ENCODE measurements at places on chromosomes 16 and 17. TPM values are rescaled to one million over a fixed set of nuclear protein-coding genes. Genes with fewer than 3 reads are reported as not detected.
A peak's percentile ranks its signal among the peaks of the same experiment; 100 is the strongest.

- H3K4me1 ChIP-seq: no peaks in the 10 kb centered on the region
- H3K27ac ChIP-seq: no peak overlapping the region
- H3K27me3 ChIP-seq: no peaks in the 10 kb centered on the region
- no peak overlapping the region for H3K4me3 ChIP-seq
- no peaks in the 10 kb centered on the region for H3K36me3 ChIP-seq
These were observed 319.8 kb upstream of the GOT2 start for GRCh38 chr16:59053911-59054310.

DNA sequence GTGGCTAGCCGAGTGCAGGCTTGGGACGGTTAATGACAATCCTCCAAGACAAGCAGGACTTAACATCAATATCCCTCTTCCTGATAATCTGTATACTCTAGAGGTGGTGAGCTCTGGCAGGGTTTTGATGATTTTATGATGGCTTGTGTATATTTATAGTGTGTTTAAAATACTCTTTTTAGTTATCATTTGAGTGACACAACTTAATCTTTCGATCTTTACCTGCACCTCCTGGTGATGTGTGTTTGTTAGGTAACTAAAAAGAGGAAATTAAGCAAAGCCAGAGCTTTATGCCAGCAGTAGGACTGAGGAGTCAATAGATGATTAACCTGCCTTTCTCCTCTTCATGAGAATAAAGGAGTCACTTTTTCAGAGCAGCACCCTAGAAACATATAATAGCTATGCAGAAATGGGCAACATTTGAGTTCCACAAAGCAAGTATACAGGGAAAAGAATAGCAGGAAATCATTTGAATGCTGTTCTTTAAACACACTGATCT lies 210.5 kb downstream of the IRX3 start:
- H3K4me3 ChIP-seq: no peak overlapping the region
- no peaks in the 10 kb centered on the region for H3K4me1 ChIP-seq
- DNase-seq: no peak
- no peak overlapping the region for H3K27ac ChIP-seq
- no peaks in the 10 kb centered on the region for H3K36me3 ChIP-seq

DNA sequence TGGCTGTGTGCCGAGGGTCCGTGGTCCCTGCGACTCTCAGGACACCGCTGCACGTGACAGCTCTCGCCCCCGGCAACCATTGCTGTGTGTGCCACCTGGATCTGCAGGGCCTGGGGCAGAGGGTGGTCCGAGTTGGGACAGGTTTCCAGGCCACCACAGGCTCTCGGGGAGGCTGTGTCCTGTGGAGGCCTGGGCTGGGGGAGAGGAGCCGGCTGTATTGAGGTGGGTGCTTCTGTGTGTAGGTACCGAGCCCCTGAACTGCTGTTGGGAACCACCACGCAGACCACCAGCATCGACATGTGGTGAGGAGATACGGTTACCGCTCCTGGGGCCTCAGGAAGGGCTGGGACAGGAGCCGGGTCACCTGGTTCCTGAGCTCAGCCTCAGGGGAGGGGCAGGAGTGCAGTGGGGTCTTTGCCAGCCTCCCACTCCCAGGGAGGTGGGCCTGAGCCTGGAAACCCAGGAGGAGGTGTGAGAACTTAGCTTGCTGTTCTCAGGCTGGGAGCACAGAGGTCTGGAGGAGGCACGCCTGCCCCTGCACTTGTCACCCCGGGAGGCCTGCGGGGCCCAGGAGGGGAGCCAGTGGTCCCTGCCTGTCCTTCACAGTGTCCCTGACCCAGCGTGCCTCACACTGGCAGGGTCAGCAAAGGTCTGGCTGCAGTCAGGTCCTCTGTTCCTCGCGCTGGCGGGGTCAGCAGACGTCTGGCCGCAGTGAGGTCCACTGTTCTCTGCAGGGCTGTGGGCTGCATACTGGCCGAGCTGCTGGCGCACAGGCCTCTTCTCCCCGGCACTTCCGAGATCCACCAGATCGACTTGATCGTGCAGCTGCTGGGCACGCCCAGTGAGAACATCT lies 7.3 kb downstream of the SPATA2L start:
- peaks cover 12% of the 10 kb centered on the region for H3K36me3 ChIP-seq
- H3K4me3 ChIP-seq: no peak overlapping the region
- peaks cover 17% of the 10 kb centered on the region for H3K4me1 ChIP-seq
- DNase-seq: no peak
- no peak overlapping the region for H3K27ac ChIP-seq
- no peaks in the 10 kb centered on the region for H3K27me3 ChIP-seq

DNA sequence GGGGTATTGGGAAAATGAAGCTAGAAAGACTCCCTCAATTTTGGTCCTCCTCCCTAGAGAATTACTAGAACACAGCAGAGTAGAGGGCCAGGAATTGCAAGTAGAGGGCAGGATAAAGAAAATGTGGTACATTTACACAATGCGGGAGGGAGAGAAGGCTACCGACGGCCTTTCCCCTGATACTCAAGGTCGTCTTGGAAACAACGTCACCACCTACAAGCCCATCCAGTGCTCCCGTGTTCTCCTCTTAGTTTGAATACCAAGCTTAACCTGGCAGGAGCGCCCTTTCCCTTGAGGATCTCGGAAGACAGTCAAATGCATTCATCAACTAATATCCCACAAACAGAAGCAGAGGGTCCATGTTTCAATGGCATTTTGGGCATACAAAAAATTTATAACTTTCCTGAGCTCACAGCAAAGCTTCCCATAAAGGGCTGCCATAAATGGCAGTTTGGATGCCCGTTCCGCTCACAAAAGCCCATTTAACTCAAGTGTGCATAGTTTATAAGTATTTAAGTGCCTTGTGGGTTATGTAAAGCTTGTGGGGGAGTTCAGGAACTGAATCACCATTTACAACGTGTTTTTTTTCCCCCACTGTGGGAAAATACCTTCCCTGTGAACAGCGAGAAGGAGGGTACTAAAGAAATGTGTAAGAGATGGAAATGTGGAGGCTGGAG lies 414.6 kb downstream of the SLC39A11 start:
- DNase-seq: no peak
- no peak overlapping the region for H3K4me3 ChIP-seq
- no peaks in the 10 kb centered on the region for H3K4me1 ChIP-seq

DNA sequence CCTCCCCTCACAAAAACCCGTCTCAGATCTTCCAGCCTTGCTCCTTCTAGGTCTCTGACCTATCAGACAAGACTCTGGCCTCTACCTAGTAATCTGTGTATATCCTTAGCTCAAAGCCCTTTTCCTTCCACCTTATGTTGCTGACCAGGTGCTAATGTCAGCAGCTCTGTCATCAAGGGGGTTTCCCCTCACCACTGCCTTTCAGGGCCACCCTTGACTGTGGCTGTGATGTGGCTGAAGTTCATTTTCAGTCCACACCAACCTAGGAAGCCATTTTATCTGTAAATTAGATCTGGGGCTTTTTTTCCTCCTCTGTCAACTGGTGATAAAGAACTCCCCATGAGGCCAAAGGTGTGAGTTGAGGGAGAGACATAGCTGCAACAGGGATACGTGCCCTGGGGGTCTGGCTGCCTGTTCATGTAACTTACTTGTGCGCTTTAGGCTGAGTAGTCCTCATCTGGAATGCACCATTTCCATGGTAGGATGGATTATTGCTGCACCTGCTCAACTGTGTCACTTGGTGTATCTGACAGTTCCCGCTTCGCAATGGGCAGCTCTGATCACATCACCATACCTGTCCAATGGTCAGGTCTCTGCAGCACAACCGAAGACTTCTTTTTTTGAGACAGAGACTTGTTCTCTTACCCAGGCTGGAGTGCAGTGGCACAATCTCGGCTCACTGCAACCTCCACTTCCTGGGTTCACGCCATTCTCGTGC lies 14.7 kb upstream of the RUNDC3A start:
- H3K4me1 ChIP-seq: peaks cover 4% of the 10 kb centered on the region
- no peaks in the 10 kb centered on the region for H3K36me3 ChIP-seq
- no peak overlapping the region for H3K4me3 ChIP-seq
- peaks cover 15% of the 10 kb centered on the region for H3K27me3 ChIP-seq

Gene SLC9A5
- total RNA-seq: 5.4 TPM

DNA sequence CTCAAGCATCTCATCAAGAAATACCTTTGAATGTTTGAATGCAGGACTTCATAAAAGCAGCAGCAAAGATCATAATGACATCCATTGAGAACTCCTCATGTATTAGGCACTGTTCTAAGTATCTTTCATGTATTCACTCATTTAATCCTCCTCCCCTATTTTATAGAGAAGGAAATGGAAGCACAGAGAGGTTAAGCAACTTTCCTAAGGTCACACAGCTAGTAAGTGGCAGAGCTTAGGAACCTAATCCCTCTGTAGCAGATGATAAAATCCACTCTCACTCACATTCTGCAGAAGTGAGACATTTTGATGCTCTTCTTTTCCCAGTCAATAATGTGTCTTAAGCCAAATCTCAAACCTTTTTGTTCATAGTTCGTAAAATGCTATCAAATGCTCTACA lies 350.8 kb upstream of the C16orf82 start:
- H3K36me3 ChIP-seq: no peaks in the 10 kb centered on the region
- no peak for DNase-seq
- no peak overlapping the region for H3K4me3 ChIP-seq
- no peak overlapping the region for H3K27ac ChIP-seq

DNA sequence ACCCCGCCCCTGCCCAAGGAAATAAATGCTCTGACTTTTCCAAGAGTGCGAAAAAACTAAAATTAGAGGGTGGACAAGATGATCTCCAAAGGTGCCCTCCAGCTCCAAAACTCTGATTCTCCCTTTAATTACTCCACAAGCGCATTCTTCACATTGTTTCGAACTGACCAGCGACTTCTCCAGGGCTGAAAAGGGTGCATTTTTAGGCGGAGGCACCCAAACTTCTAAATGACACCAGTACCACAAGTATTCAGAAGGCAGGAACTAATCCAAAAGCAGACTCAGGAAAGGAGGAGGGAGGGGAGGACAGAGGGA lies 750 bp downstream of the ZFHX3 start:
- no peak overlapping the region for H3K27ac ChIP-seq
- H3K36me3 ChIP-seq: no peaks in the 10 kb centered on the region
- peaks cover 37% of the 10 kb centered on the region for H3K27me3 ChIP-seq
- DNase-seq: no peak
- peak overlapping the region; percentile 6 for H3K4me3 ChIP-seq
- H3K4me1 ChIP-seq: no peaks in the 10 kb centered on the region

Gene KRT20
- not detected for total RNA-seq

Gene QPRT
- total RNA-seq: 13.3 TPM

- H3K27ac ChIP-seq: no peak overlapping the region
- H3K27me3 ChIP-seq: peaks cover 15% of the 10 kb centered on the region
- H3K4me3 ChIP-seq: no peak overlapping the region
- DNase-seq: no peak
- no peaks in the 10 kb centered on the region for H3K4me1 ChIP-seq
- no peaks in the 10 kb centered on the region for H3K36me3 ChIP-seq
These were observed 37.4 kb downstream of the COX4I1 start for GRCh38 chr16:85836706-85837582.

DNA sequence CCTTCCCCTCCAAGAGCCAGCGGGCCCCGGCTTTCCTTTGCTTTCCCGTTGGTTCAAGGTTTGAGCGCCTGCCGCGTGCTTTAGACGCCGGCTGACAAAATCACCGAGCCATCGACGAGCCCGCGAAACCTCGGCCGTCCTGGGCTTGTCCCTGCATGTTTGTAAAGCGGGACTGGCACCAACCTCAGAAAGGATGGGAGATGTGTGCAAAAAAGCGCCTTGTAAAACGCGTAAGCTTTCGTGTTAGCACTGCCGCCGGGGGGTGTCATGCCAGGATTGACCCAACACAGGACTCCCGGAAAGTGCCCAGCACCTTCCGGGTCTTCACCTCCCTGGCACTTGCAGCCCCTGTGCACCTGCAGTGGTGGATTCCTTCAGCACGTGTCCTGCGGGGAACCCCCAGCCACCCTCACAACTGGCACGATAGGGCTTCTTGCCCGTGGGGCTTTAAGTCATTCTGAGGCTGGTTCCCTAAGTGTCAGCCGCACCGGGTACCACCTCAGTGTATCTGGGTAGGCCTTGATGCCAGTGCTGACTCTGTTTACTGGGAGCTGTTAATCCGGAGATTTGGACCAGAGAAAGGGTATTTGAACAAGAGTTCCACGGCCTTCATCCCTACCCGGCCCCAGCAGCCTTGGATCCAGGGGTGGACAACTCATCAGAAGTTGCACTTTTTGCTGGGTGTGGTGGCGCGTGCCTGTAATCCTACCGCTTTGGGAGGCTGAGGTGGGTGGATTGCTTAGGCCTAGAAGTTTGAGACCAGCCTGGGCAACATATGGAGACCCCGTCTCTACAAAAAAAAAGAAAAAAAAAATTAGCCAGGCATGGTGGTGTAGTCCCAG lies 817 bp downstream of the NDUFAF8 start:
- H3K4me3 ChIP-seq: peak overlapping the region; percentile 88
- peak; percentile 67 for DNase-seq
- peaks cover 39% of the 10 kb centered on the region for H3K4me1 ChIP-seq
- H3K27me3 ChIP-seq: no peaks in the 10 kb centered on the region
- peaks cover 4% of the 10 kb centered on the region for H3K36me3 ChIP-seq
- H3K27ac ChIP-seq: peak overlapping the region; percentile 88

Gene PITPNM3
- 0.76 TPM for total RNA-seq

Gene KRT15
- not detected for total RNA-seq

DNA sequence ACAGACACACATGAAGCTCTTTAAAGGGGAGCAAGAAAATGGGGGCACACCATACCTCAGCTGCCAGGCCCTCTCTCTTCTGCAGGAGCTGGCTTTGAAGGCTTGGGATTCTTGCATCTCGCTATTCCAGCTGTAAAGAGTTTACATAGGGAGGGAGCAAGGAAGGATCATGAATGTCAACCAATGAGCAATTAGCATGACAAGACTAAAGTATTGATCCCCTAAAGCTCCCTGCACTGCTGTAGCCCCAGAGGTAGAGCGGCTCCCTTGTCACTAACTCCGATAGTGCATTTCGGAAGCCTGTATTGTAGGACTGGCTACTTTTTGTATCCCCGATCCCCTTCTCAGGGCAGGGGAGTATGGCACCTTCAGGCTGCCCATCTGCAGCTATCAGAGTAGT lies 113.4 kb upstream of the PMFBP1 start:
- no peak overlapping the region for H3K4me3 ChIP-seq
- no peaks in the 10 kb centered on the region for H3K36me3 ChIP-seq
- no peak overlapping the region for H3K27ac ChIP-seq
- H3K27me3 ChIP-seq: no peaks in the 10 kb centered on the region
- no peak for DNase-seq
- no peaks in the 10 kb centered on the region for H3K4me1 ChIP-seq

GRCh38 chr16:69116906-69117305 lies 11.5 kb downstream of the HAS3 start:
- no peak overlapping the region for H3K4me3 ChIP-seq
- no peak overlapping the region for H3K27ac ChIP-seq
- no peaks in the 10 kb centered on the region for H3K27me3 ChIP-seq
- H3K4me1 ChIP-seq: no peaks in the 10 kb centered on the region
- no peak for DNase-seq

DNA sequence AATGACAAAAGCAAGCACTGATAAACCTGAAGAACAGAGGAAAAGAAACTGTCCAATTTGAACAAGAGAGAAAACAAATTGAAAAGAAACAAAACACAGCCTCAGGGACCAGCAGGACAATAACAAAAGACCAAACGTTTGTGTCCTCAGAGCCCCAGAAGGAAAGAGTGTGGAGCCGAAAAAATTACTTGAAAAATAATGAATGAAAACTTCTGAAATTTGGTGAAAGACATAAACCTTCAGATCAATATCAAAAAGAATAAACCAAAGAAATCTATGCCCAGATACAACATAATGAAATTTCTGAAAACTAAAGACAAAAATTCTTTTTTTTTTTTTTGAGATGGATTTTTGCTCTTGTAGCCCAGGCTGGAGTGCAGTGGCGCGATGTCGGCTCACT lies 45.6 kb downstream of the CCDC57 start:
- peaks cover 2% of the 10 kb centered on the region for H3K4me1 ChIP-seq
- H3K27ac ChIP-seq: peak overlapping the region; percentile 63
- no peak overlapping the region for H3K4me3 ChIP-seq
- peaks cover 10% of the 10 kb centered on the region for H3K36me3 ChIP-seq
- no peak for DNase-seq

Measured in activated CD8-positive, alpha-beta memory T cell treated with anti-CD3 and anti-CD28 coated beads, Interleukin-2, amount 10 ng/mL, durations not matched to agents 7 days and 5 days (primary cell).